CD4-positive, alpha-beta T cell (primary cell): ENCODE measurements at places on chromosomes 13 and 19. TPM values are rescaled to one million over a fixed set of nuclear protein-coding genes. Genes with fewer than 3 reads are reported as not detected.
A peak's percentile ranks its signal among the peaks of the same experiment; 100 is the strongest.

TMEM59L gene
- 0.25 TPM for total RNA-seq

DNA sequence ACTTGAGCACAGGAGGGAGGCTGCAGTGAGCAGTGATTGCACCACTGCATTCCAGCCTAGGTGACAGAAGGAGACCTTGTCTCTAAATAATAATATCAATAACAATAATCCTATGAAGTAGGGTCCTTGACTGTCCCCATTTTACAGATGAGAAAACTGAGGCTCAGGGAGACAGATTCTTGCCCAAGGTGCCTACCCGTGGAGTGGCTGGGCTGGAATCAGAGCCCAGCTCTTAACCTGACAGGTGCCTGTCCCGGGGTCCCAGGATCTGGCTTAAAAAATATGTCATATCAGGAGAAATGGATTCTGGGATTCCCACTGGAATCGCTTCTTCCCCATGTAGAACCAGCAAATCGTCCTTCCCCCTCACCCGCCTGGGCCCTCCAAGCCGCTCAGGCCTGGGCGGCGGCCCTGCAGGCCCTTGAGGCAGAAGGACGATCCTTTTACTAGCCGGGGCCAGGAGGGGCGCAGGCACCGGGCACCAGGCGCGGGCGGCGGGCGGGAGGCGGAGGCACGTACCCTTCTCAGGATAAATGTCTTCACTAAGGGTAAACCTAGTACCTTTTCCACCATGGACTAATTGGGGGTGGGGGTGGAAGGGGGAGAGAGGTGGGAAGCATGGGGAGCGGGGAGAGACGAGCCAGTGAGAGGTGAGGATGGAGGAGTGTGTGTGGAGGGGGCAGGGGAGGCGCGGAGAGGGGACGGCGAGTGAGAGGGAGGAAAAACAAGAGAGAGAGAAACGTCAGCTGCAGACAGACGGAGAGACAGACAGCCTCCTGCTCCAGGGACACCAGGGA is 60.6 kb downstream of the COLGALT1 start:
- H3K4me3 ChIP-seq = no peak overlapping the region
- no peak overlapping the region for H3K27ac ChIP-seq
- H3K4me1 ChIP-seq = peaks cover 9% of the 10 kb centered on the region
- H3K27me3 ChIP-seq = peaks cover 46% of the 10 kb centered on the region

GRCh38 chr13:87123987-87124784 is 547.0 kb upstream of the SLITRK5 start:
- DNase-seq = no peak
- no peaks in the 10 kb centered on the region for H3K27me3 ChIP-seq
- H3K4me1 ChIP-seq = no peaks in the 10 kb centered on the region
- no peaks in the 10 kb centered on the region for H3K36me3 ChIP-seq
- no peak overlapping the region for H3K4me3 ChIP-seq

- no peaks in the 10 kb centered on the region for H3K36me3 ChIP-seq
- no peaks in the 10 kb centered on the region for H3K4me1 ChIP-seq
- no peaks in the 10 kb centered on the region for H3K27me3 ChIP-seq
Measured at GRCh38 chr13:113040031-113040430, 65.6 kb upstream of the F7 start.

- H3K36me3 ChIP-seq = no peaks in the 10 kb centered on the region
- H3K4me1 ChIP-seq = no peaks in the 10 kb centered on the region
- H3K27me3 ChIP-seq = no peaks in the 10 kb centered on the region
Measured at GRCh38 chr13:34361560-34361959, 543.6 kb downstream of the RFC3 start.

GRCh38 chr13:94548382-94548781 is 47.6 kb downstream of the TGDS start:
- peaks cover 28% of the 10 kb centered on the region for H3K4me1 ChIP-seq
- H3K36me3 ChIP-seq = no peaks in the 10 kb centered on the region
- H3K4me3 ChIP-seq = peak overlapping the region; percentile 75
- DNase-seq = no peak

DNA sequence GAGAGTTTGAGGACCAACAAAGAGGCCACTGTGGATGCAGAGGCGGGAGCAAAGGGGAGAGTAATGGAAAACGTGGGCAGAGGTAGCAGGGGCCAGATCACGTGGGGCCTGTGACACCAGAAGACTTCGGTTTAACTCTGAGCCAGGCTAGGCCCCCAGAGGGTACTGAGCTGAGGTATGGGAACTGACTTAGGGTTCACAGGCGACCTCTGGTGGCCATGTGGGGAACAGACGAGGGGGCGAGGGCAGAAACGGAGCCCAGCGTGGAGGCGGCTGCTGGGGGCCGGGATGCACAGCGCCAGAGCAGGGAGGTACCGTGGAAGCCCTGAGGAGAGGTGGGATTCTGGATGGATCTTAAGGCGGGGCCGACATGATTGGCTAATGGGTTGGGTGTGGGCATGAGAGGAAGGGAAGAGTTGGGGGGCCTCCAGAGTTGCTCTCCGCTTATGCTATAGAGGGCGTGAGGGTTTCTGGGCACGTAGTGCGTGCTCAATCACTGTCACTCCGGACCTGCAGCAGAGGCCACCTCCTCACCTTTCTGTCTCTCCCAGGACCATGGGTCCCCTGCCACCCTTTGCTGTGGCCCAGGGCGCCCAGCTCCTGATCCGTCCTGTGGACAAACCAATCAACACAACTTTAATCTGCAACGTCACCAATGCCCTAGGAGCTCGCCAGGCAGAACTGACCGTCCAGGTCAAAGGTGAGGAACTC is 13.7 kb downstream of the PVR start:
- DNase-seq = peak; percentile 61
- peaks cover 12% of the 10 kb centered on the region for H3K4me1 ChIP-seq
- no peak overlapping the region for H3K27ac ChIP-seq
- no peaks in the 10 kb centered on the region for H3K36me3 ChIP-seq
- no peaks in the 10 kb centered on the region for H3K27me3 ChIP-seq

DNA sequence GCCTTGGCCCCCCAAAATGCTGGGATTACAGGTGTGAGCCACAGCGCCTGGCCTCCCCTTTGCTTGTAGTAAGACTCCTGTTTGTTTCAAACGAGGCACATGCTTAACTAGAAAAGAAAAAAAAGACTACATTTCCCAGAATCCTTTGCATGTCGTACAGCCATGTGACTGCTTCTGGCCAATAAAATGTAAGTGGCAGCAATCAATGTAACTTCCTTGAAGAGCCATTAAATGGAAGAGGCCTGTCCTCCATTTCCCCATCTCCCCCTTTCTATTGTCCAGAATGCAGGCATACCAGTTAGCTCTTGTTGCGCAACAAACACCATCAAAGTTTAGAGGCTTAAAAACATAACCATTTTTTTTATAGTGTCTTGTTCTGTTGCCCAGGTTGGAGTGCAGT is 10.4 kb upstream of the GPR32 start:
- H3K27ac ChIP-seq = no peak overlapping the region
- peaks cover 3% of the 10 kb centered on the region for H3K27me3 ChIP-seq
- no peaks in the 10 kb centered on the region for H3K36me3 ChIP-seq
- DNase-seq = no peak
- H3K4me1 ChIP-seq = no peaks in the 10 kb centered on the region
- no peak overlapping the region for H3K4me3 ChIP-seq

- H3K4me1 ChIP-seq = peaks cover 58% of the 10 kb centered on the region
- no peaks in the 10 kb centered on the region for H3K27me3 ChIP-seq
- H3K4me3 ChIP-seq = peak overlapping the region; percentile 59
Measured at GRCh38 chr19:42284591-42285341, 15.7 kb downstream of the CIC start.

SLC1A6 gene
- total RNA-seq = not detected

GRCh38 chr19:49646586-49646985 is 4.6 kb downstream of the SCAF1 start:
- peaks cover 36% of the 10 kb centered on the region for H3K4me1 ChIP-seq
- no peak overlapping the region for H3K27ac ChIP-seq
- peaks cover 56% of the 10 kb centered on the region for H3K36me3 ChIP-seq
- H3K27me3 ChIP-seq = no peaks in the 10 kb centered on the region
- no peak overlapping the region for H3K4me3 ChIP-seq
- DNase-seq = no peak

IFNL1 gene
- not detected for total RNA-seq

TMEM150B gene
- total RNA-seq = not detected

TTC9B gene
- total RNA-seq = not detected

DNA sequence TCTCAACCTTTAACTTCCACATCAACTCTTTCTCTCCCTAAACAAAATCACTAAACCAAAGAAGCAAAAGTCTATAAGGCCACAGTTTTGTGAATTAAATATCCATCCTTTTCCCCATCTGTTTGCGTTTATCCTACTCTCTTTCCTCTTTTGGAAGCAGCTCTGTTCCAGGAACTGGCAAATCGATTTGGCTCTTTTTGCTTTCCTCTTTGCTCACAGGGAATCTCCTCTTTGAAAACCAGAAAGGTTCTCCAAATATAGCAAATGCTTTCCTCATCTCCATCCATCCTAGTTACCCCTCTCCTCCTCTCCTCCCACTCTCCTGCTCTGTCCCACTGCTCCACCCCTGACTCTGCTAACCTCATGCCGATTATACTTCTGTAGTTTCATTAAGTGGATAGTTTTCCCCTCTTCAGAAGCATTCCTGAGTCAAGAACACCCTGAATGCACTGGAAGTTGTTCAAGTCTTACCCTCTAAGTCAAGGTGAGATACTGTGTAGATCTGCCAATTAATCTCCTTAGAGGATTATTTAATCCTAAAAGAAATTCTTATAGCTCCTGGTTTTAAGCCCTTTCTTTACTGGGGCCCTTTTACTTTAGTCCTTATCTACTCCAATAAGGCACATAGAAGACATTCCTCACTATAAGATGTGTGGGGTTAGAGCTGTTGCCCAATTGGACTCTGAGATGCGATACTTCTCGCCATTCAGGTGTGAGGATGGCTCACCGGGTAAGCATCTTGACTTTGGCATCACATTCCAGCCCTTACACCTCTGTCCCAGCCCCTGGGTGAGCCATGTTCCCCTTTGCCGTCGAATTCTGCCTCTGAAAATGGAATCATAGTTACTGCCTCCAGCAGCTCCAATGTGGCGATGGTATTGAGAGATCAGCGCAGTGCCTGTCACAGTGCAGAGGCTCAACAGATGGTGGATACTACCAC is 67.6 kb downstream of the COL4A2 start:
- H3K27ac ChIP-seq = no peak overlapping the region
- H3K4me1 ChIP-seq = no peaks in the 10 kb centered on the region
- H3K36me3 ChIP-seq = no peaks in the 10 kb centered on the region
- H3K27me3 ChIP-seq = peaks cover 3% of the 10 kb centered on the region
- H3K4me3 ChIP-seq = no peak overlapping the region

DNA sequence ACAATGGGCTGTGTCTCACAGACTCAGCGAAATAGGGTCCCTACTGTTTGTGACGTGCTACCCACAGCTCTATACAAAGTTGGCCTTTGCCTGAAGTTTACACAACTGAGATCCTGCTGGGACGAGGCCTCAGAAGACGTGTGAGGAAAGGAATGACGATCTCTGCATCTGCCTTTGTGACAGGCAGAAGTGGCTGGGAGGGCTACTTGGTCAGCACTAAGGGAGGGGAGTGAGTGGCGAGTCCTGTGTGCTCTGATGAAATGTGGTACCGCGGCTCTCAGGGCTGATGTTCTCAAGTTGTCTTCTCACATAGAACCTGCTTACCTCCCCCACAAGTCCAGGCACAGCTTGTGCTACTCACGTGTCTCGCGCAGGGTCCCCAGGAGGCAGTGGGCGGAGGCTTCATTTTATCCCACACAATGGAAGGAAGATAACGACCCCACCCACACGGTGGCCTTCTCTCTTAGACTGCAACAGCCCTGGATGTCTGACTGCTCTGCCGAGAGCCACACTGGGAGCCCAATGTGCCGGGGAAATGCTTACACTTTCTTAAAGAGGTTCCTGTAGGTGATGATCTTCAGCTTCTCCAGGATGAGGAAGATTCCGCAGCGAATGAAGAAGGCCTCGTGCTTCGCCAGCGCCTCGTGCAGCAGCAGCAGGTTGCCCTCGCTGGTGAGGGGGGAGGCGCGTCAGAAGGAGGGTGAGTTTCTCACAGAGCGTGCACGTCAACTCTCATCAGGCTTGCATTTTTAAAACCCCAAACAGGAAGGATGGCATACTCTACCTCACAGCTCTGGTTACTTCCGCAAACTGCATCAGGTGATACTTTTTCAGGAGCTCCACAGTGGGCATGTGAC is 21.2 kb downstream of the PROZ start:
- no peak for DNase-seq
- H3K4me3 ChIP-seq = no peak overlapping the region
- H3K27me3 ChIP-seq = no peaks in the 10 kb centered on the region
- no peak overlapping the region for H3K27ac ChIP-seq
- H3K36me3 ChIP-seq = peaks cover 76% of the 10 kb centered on the region

LHB gene
- not detected for total RNA-seq

- no peak for DNase-seq
- no peak overlapping the region for H3K27ac ChIP-seq
- H3K4me3 ChIP-seq = no peak overlapping the region
- H3K27me3 ChIP-seq = no peaks in the 10 kb centered on the region
- no peaks in the 10 kb centered on the region for H3K36me3 ChIP-seq
- no peaks in the 10 kb centered on the region for H3K4me1 ChIP-seq
Measured at GRCh38 chr13:35835989-35836388, 295.2 kb downstream of the DCLK1 start.

SSC5D gene
- total RNA-seq = 0.42 TPM

- no peak overlapping the region for H3K4me3 ChIP-seq
- DNase-seq = no peak
- no peaks in the 10 kb centered on the region for H3K36me3 ChIP-seq
- no peaks in the 10 kb centered on the region for H3K27me3 ChIP-seq
Measured at GRCh38 chr19:5184930-5185329, 155.7 kb downstream of the PTPRS start.

APOC4 gene
- total RNA-seq = not detected

DNA sequence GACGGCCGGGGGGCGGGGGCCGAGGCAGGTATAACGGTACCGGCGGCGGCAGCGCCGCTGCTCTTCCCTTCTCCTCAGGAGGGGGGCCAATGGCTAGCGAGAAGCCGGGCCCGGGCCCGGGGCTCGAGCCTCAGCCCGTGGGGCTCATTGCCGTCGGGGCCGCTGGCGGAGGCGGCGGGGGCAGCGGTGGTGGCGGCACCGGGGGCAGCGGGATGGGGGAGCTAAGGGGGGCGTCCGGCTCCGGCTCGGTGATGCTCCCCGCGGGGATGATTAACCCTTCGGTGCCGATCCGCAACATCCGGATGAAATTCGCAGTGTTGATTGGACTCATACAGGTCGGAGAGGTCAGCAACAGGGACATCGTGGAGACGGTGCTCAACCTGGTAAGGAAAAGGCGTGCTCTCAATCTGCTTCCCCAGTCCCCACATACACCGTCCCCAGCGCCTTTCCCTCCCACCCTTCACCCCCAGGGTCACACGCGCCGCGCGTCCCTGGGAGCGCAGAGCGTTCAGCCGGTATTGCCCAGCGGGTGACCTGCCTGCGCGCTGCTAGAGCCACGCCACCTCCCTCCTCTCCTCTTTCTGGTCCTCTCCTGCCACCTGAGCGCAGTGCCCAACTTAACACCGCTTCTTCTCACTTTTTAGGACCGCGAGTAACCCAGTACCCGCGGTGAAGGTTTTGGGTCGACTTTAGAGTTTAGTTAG is 814 bp downstream of the NBEA start:
- H3K4me1 ChIP-seq = peaks cover 13% of the 10 kb centered on the region
- no peak overlapping the region for H3K27ac ChIP-seq
- H3K36me3 ChIP-seq = no peaks in the 10 kb centered on the region
- H3K27me3 ChIP-seq = peaks cover 7% of the 10 kb centered on the region

DNA sequence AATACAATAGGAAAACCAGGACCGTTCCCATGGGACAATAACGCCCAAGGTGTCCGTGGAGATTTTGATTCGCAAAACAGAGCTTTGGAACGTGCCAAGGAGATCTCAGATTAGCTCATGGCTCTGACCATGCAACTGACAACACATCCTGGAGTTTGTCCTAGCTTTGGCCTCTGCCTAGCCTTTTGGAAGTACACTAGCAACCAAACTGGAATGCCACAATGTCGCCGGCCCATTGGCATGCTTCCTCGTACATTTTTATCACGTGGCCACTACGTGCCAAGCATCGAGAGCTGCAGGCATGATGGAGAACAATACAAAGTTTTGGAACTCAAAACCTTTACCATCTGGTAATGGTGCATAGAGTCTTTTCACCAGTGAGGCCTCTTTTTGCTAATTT is 256.5 kb downstream of the DCLK1 start:
- H3K4me3 ChIP-seq = no peak overlapping the region
- H3K36me3 ChIP-seq = no peaks in the 10 kb centered on the region
- no peak overlapping the region for H3K27ac ChIP-seq
- no peaks in the 10 kb centered on the region for H3K27me3 ChIP-seq
